Hepatocyte (in vitro differentiated cells): ENCODE measurements at places on chromosomes 12 and 14. TPM values are rescaled to one million over a fixed set of nuclear protein-coding genes. Genes with fewer than 3 reads are reported as not detected.

CLEC12A gene
- total RNA-seq, result 0.08 and 1.2 TPM in 2 replicates

ANO2 gene
- 0.44 and 1.9 TPM in 2 replicates for total RNA-seq

SERPINA3 gene
- 402 and 457 TPM in 2 replicates for total RNA-seq

CLEC1B gene
- total RNA-seq, result 0.20 and 0.36 TPM in 2 replicates

KRT6B gene
- total RNA-seq, result 0.08 TPM in 1 of 2 replicates, not detected in the other

FCF1 gene
- total RNA-seq, result 32.9 and 43.6 TPM in 2 replicates

EMC9 gene
- total RNA-seq, result 13.8 TPM in 2 replicates

CLEC9A gene
- total RNA-seq, result not detected in 2 replicates

SDSL gene
- 10.3 and 13.8 TPM in 2 replicates for total RNA-seq

DEGS2 gene
- 1.8 and 5.3 TPM in 2 replicates for total RNA-seq

TAS2R20 gene
- total RNA-seq, result 5.1 and 6.3 TPM in 2 replicates

LIN7A gene
- 9.9 and 11.8 TPM in 2 replicates for total RNA-seq

DIO3 gene
- total RNA-seq, result 51.1 and 51.3 TPM in 2 replicates

NEUROD4 gene
- total RNA-seq, result not detected in 2 replicates

ARG2 gene
- total RNA-seq, result 22.3 and 35.0 TPM in 2 replicates

TGFB3 gene
- 26.2 and 30.5 TPM in 2 replicates for total RNA-seq

KRT2 gene
- not detected in 2 replicates for total RNA-seq

TMEM253 gene
- total RNA-seq, result 1.9 and 4.9 TPM in 2 replicates

FKBP4 gene
- total RNA-seq, result 46.4 and 52.1 TPM in 2 replicates

ADAM21 gene
- 0.43 TPM in 1 of 2 replicates, not detected in the other for total RNA-seq

GDF3 gene
- not detected in 2 replicates for total RNA-seq

ZDHHC22 gene
- 0.04 TPM in 1 of 2 replicates, not detected in the other for total RNA-seq

GPR162 gene
- 1.2 and 2.3 TPM in 2 replicates for total RNA-seq

GALNT6 gene
- 28.4 and 41.3 TPM in 2 replicates for total RNA-seq

KRT81 gene
- not detected in 2 replicates for total RNA-seq

OR5AU1 gene
- not detected in 2 replicates for total RNA-seq

GAS2L3 gene
- total RNA-seq, result 14.9 and 22.5 TPM in 2 replicates

CFAP54 gene
- 0.20 and 0.67 TPM in 2 replicates for total RNA-seq

TAS2R9 gene
- 0.13 TPM in 1 of 2 replicates, not detected in the other for total RNA-seq

FOXG1 gene
- not detected in 2 replicates for total RNA-seq

CTSG gene
- total RNA-seq, result not detected in 2 replicates

NOS1 gene
- total RNA-seq, result 0.04 TPM in 1 of 2 replicates, not detected in the other

GUCY2C gene
- 47.6 and 48.1 TPM in 2 replicates for total RNA-seq

ERGIC2 gene
- 68.7 and 114 TPM in 2 replicates for total RNA-seq

CLEC4D gene
- total RNA-seq, result 0.10 TPM in 1 of 2 replicates, not detected in the other

PTPRQ gene
- 0.03 and 0.08 TPM in 2 replicates for total RNA-seq
